ENCODE measurements at places on chromosomes 16 and 17.

GRCh38 chr17:21089933-21090901 lies 36.5 kb upstream of the DHRS7B start:
- DNase-seq = no peak

GRCh38 chr17:40663252-40663651 lies 1.7 kb downstream of the KRT222 start:
- no peak for DNase-seq

GRCh38 chr16:4290236-4290830 lies 17.5 kb upstream of the TFAP4 start:
- DNase-seq = no peak

GRCh38 chr17:29376667-29377270 lies 13.4 kb upstream of the TAOK1 start:
- no peak for DNase-seq

DNA sequence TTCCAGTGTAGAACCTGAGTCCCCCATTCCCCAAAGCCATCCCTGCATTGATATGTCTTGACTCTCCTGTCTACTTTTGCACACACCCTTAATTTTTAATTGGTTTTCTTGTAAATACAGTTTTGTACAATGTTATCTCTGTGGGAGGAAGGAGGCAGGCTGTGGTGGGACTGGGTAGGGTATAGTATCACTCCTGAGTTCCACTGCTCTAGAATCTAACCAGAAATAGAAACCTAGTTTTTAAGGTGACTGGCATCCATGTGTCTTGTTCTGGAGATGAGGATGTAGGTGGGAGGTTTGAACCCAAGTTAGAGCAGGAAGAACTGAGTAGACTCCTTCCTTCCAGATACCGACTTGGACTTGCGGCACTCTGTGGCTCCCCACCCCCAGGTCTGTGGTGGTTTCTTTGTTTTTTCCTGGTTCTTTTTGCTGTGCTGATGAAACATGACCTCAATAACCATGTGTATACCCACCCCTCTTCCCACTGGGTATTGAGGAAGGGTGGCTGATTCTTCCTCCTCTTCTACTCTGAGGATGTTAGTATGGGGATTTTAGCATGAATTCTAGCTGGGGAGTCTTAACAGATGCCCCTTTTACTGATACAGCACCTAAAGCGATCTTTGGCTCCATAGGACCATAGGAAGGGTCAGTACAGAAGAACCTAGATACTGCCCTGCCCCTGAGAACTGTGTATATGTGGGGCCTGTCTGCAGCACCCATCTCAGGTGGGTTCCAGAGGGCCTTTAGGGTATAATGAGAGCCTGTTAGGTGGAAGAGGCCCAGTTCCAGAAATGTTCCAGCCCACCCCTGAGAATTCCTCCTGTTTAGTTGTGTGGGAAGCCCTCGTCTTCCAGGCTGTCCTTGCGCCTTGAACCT lies 48.7 kb downstream of the SF3B3 start:
- DNase-seq = no peak

DNA sequence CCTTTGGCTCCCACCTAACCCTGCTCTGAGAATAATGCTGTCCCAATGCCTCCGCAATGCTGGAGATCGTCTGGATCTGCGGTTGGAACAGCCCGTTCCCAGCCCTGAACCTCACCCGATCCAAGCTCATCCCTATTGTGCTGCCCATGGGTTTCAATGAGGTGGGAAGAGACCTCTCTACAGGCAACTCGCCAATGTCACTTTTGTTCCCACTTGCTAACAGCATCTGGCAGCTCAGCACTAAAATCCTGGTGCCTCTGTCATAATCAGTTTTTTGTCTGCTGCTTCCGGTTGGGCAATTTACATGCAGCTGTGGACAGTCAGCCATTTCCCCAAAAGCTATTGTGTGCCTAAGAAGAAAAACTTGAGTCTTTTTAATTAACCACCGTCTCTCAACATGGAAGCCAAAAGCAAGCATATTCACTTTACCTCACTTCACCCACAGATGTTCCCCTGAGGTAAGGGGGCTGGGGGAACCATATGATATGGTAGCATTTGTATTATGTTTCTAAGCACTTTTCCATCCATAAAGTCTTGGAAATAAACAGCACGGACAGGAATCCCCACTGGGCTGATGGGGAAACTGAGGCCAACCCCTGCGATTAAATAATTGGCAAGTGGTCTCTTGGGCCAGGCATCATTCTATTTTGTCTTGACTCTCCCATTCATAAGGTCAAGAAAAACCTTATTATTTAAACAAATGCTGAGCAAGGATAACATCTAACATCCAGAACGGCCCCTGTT lies 159.2 kb upstream of the CDH5 start:
- DNase-seq = no peak

DNA sequence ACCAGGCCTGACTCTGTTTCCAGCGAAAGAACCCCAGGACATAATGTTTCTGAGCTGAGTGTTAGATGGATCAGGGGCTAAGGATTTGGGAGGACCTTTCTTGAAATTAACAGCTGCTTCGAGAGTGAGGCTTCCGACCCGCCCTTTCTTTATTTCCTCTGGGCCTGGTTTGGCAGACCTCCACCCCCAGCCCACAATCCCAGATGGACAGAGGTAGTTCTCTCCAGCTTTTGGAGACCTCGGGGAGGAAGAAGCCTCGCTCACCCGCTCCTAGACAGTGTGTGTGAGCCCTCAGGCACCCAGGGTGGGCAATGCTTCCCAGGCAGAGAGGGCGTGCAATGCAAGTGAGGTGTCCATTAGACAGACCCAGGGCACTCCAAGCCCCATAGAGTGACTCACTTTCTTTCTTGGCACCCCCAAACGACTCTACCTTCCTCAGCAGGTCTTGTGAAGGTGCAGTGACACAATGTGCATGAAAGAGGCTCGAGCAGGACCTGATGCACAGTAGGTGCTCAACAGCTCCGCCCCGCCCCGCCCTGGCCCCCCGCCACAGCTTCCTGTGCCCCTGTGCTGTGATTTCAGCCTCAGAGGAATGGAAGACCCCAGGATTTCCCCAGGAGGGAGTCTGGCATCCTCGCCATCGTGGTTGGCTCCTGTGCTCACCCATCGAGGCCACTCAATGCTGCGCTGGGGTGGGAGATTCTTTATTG lies 50.7 kb upstream of the TOB1 start:
- no peak for DNase-seq

- no peak for DNase-seq
Observed at GRCh38 chr17:2435862-2436261, 35.0 kb upstream of the MNT start.

DNA sequence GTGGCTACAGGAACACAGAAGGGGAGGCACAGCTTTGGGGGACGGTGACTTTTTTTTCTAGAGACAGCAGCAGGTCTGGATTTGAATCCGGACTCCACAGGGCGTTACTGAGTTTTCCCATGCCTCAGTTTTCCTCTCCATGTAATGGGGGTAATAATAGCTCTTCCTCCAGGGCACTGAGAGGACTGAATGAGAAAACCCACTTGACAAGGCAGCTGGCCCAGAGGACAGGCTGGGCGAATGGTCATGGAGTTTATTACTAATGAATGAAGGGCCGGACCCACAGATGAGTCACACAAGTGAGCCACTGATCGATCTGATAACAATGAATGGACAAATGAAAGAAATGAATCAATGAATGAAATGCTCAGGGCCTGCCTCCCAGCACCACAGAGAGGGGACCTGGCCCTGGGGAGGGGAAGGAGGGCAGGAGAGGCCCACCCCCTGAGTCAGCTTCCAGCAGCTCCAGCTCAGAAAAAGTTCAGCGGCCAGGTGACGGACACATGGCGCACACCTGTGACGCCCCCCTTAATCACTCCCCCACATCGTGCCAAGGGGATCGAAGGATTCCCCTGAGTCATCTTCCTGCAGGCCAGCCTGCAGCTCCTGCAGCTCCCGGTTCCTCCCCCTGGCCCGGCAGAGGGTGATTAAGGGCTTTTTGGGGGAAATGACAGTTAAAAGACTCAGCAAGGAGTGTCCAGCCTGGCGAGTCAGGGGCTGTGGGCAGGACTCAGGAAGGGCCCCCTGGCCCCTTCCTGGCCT lies 54.3 kb downstream of the SOCS1 start:
- no peak for DNase-seq

GRCh38 chr17:77424585-77425344 lies 284.0 kb downstream of the SEC14L1 start:
- no peak for DNase-seq

GRCh38 chr17:36544044-36544306 lies 744 bp upstream of the GGNBP2 start:
- DNase-seq = no peak

- no peak for DNase-seq
Observed at GRCh38 chr17:3959295-3959899, 4.8 kb downstream of the ATP2A3 start.

- DNase-seq = no peak
Observed at GRCh38 chr16:89006036-89006752, 29.2 kb upstream of the CBFA2T3 start.

GRCh38 chr17:10702574-10702973 lies 5.2 kb downstream of the ADPRM start:
- no peak for DNase-seq

DNA sequence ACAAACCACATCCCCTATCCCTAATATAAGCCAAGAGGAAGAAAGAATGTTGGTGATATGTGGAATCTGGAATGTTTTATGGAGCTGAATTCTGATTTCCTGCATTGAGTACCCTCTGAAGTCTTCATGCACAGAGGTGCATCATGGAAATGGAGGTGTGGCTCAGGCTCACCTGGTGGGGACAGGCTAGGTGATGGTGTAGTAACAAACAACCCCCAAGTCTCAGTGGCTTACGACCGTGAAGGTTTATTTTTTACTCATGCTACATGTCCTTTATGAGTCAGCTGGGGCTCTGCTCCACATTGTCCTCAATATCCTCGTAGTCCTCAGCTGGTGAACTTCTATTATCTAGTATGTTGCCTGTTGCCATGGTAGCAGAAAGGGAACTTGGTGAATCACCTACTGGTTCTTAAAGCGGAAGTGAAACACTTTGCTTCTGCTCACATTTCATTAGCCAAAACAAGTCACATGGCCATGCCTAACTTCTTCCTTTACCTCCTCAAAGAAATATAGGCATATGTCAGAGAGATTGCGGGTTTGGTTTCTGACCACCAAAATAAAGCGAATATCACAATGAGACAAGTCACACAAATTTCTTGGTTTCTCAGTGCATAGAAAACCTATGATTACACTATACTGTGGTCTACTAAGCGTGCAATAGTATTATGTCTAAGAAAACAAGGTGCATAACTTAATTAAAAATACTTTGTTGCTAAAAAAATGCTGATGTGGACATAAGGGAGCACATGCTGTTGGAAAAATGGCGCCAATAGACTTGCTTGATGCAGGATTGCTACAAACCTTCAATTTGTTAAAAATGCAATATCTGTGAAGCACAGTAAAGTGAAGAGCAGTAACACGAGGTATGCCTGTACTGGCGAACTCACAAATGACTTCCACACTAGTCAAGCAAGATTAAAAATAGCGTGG lies at the start of gene PMFBP1:
Gene PMFBP1 (minus strand): TSS at position 51 of the 930 bp plus-strand sequence. CDS start 947 bp downstream, outside the sequence.
- DNase-seq = peak; percentile 1

GRCh38 chr17:683499-684254 lies 31.0 kb downstream of the VPS53 start:
- no peak for DNase-seq

DNA sequence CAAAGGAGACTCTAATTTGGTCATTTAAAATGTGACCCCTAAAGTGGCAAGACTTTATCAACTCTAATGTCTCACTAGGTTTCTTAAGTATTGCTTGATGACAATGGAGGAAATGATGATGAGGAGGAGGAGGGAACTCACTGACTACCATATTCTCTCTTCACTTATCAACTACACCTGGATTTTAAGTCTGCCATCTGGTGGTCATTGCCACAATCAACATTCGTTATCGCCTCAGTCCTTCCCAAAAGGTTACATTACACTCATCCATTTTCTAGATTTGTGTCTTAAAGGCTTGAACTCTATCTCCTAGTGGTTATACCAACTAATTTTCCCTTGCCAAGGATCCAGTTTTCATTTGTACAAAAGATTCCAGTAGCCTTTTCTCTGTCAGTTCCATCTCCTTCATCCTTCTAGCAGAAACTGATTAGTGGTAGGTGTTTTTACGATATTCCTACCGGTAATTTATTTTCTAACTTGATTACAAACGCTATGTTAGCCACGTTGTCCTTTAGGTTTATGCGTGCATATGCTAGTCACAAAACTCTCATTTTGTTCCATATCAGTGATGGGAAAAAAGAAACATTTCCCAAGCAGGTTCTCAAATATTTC lies 114.6 kb upstream of the NOG start:
- peak; percentile 8 for DNase-seq

DNA sequence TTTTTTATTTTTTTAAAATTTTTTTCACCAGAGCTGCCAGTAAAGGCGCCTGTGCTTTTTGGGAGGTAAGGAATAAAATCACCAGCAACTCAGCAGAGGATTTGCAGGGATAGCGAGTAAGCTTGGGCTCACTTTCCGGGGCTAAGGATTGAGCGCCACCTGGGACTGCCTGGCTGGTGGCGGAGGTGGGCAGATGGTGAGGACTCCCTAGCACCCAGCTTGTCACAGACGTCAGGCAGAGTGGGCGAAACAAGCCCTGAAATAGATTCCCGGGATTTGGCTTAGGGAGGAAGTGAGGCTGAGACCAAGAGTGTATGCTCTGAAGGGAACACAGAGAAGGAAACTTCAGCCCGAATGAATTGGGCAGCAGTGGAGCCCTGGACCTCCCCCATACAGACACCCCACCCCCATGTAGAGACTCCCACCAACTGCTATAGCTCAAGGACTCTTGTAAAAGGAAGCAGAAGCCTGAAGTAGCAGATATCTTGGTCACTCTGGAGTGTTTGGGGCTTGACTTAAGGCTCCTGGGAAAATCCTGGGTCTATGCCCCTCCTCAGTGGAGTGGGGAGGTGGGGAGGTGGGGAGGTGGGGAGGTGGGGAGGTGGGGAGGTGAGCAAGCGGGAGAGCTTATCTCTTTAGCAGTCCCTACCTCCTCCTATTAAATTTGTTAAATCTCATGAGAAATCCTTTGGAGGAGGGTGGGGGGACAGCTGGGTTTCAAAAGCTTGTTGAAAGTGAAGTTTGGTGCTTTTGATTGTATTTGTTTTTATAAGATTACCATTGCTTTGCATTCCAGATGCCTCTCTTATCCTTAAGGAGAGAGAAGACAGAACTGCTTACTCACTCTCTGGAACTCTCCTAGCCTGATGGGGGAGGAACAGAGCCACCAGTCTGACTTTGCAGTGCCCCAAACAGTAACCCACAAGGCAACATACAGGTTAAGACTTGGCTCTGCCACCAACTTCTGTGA lies 8.2 kb downstream of the ARL4D start:
- DNase-seq = no peak

GRCh38 chr16:8885674-8886592 lies 3.8 kb downstream of the LITAFD start:
- DNase-seq = no peak

GRCh38 chr17:64131606-64132270 lies 1.8 kb upstream of the ERN1 start:
- DNase-seq = no peak

Data from activated CD4-positive, alpha-beta T cell treated with anti-CD3 and anti-CD28 coated beads, Interleukin-2, amount 50 U/mL, for 48 hours (primary cell).